ENCODE measurements at places on chromosomes 3 and 15. TPM values are rescaled to one million over a fixed set of nuclear protein-coding genes. Genes with fewer than 3 reads are reported as not detected.

GRCh38 chr15:90750186-90750585 lies 33.0 kb downstream of the BLM start:
- DNase-seq: no peak

DNA sequence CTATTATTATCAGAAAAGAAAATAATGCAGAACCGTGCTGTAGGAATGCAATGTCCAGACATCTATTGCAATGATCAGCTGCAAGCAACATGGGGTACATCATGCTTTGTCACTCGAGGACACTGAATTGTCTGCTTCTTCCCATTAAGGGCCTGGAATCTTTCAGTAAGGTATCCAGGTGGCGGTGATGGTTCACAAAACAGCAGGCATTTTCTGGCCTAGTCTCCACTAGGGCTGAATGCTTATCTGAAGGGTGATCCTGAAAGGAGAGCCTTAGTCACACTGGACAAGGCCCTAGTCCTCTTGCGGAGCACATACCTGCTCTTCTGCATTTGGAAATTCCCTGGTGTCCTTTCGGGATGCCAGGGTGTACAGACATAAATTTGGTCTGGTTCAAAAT lies 21.2 kb downstream of the ITPR1 start:
- no peak for DNase-seq

DNA sequence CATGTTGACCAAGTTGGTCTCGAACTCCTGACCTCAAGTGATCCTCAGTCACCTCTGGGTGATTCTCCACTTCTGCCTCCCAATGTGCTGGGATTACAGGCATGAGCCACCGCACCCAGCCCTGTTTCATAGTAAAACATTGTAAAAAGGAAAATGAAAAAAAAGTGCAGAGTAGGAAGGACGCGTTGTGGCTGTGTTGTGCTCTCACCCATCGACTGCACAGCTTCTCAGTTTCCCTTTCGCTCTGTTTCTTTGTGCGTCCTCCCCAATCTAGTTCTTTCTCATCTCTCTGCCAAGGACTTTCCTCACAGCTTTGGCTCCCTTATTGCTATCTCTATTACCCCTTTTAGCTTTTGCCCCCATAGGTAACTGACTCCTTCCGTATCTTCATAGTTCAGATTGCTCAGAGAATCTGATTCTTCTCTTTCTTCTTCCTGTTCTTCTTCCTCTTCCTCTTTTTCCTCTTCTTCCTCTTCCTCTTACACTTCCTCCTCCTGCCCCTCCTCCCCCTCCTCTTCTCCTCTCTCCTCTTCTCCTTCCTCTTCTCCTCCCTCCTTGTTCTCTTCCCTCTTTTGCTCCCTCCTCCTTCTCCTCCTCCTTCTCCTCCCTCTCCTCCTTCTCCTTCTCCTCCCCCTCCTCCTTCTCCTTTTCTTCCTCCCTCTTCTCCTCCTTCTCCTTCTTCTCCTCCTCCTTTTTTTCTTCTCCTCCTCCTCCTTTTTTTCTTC lies 81.1 kb upstream of the VGLL4 start:
- DNase-seq: no peak

- no peak for DNase-seq
Measured at GRCh38 chr15:76258460-76258859, 52.8 kb downstream of the ETFA start.

DNA sequence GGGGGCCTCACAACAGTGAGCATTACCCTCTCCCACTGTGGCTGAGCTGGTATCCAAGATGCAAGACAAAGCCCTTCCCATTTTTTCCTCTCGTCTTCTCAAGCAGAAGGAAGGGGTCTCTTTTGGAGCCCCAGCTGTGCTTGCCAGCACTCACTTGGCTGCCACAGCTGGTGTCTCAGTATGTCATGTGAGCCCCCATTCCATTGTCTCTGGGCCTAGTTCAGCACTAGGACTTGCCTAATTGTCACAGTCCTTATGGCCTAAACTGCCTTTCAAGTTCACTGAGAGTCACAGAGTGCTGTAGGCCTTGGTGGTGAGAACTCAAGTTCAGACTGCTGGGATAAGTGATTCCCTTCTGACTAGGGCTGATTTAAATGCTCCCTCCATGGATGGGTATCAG lies 89.8 kb downstream of the ARHGEF26 start:
- no peak for DNase-seq

GRCh38 chr15:36797128-36797527 lies 217.7 kb downstream of the CDIN1 start:
- no peak for DNase-seq

DNA sequence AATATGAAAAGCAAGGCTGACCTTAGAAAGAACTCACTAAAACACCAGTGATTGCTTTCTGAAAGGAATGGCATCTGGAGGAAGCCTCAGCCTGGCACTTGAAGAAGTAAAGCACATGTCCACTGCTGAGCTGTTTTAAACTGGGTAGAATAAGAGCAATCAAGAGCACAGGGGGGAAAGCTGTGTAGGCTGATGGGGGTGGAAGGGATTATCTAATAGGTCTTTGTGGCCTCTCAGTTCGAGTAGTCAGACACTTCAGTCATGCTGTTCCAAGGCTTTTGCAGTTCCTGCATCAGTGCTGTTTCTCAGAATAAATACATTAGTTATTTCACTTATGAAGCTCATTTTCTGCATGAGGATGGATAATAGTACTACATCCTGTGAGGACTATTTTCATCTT lies 22.6 kb downstream of the CCDC191 start:
- DNase-seq: no peak

GRCh38 chr15:58987036-58987435 lies 427 bp upstream of the RNF111 start:
- no peak for DNase-seq

DNA sequence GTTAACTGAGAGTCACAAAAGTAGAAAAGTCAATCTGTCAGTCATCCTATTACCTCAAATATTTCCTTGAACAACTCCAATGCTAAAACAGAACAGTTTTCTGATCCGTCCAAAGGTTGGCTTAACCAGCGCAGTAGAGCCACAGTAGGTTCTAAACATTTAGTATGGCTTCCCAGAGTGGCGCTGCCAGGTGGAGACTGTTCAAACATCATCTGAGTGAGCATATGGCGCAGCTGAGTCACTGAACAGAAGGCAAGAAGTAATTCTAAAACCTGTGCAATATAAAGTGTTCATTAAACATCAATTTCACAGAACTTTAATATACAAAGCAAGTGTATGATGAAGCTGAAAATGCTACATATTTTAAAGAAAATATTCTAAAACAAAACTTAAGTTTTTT lies 19.9 kb downstream of the CIP2A start:
- no peak for DNase-seq

DNA sequence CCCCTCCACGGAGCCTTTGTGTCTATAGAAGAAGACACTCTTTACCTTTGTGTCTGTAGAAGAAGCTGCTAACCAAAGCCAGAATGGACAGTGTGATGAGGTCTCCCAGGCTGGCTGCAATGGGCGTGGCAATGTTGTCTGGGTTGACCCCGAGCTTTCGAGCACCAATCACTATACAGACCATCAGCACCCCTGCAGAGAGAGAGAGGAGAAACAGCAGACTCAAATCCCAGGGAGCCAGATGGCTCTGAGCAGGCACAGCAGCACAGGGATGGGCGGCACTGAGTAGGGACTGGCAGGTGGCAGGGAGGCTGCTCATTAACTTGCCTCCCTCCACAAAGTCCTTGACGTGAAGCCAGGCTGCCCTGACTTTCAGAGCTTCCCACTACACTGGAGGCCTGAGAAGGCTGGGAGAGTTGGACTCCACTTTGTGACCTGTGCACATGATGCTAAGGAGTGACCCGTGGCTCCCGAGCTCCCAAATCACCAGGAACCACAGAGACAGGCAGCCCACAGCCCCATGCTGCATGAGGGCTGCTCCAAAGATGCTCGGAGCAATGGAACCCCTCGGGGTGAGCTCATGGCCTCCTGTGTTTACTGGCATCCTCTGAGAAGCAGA lies 53.9 kb downstream of the ROPN1B start:
- no peak for DNase-seq

Gene SEC22A
- total RNA-seq: 32.8 TPM

Gene IMPDH2
- total RNA-seq: 143 TPM

Gene DNAH1
- total RNA-seq: 4.2 TPM

Gene PTPN23
- 19.1 TPM for total RNA-seq

Gene SUCLG2
- total RNA-seq: 29.2 TPM

Data from spinal cord (tissue), 10 donors.